RCC 7860 (cell line): ENCODE measurements at places on chromosomes 6 and 20.

DNA sequence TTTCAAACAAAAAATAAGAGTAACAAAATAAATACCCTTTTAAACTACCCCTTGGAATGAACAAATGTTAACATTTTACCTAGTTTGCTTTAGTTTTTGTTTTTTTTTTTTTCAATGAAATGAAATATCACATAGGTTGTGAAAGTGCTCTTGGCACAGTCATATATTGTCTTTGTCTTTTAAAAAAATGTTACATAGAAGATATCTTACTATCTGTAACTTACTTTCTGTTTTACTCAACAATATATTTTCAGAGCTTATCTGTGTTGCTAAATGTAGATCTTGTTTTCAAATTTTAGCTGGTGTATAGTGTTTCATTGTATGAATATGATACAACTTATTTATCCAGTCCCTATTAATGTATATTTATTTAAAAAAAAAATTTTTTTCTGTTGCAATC, 8.6 kb downstream of the CEP57L1 start:
- no peak for DNase-seq

DNA sequence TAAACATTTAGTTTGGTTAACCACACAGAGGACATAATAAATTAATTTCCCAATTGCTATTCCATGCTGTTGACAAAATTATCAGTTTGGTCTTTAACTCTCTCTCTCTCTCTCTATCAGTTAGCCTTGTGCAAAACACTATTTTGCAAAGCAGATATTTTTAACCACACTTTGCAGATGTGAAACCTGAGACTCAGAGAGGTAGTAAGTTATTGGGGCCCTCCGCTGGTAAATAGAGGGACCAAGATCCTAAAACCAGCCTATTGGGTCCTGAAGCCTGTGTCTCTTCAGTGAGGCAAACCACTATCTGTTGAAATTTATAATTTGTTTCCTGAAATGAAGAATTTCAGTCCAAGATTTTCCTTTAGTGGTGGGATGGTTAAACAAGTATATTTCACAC, 231.0 kb downstream of the SOD2 start:
- no peak for DNase-seq

DNA sequence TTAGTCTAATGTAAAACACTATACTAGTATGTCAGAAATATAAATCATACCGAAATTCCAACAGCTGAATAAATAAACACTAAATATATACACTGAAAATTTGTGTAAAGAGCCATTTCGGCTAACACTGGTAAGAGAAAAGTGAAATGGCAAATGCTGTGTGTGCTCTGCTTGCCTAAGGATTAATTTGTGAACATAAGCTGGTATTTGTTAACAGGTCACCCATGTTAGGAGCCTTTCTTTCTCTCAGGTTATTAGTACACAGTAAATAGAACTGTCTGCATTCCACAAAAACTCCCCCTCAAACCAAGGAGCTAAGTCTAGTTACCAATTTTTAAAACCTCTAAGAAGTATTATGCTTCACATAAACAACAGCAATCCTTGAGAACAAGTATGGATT, 27.0 kb downstream of the ELOVL5 start:
- DNase-seq, result no peak

DNA sequence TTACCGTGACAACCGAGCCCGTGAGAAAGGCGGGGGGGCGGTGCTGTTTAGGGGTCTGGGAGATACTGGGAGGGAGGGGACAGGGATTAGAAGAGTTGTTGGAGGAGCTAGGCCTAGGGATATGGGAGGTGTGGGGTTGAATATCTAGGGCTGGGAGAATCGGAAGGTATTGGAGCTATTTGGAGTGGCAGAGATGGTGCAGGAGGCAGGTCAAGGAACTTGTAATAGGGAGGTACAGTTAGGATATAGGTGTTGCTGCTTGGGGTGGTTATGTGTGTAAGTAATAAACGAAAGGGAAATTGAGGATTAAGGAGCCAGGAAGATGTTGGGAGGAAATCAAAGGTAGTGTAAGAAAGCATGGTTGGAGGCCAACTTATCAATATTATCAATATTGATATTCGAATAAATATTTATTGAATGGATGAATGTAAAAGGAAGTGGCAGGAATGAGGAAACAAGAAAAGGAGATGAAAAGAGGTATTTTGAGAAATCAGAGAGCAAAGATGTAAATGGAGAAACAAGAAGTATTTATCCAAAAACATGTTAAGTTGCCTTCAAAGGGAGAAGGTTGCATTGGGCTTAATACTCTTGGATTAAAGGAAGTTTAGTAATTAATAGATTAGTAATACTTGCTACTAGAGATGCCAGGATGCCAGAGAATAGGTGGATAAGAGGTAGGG, 602 bp downstream of the PPP1R11 start:
- DNase-seq, result no peak

DNA sequence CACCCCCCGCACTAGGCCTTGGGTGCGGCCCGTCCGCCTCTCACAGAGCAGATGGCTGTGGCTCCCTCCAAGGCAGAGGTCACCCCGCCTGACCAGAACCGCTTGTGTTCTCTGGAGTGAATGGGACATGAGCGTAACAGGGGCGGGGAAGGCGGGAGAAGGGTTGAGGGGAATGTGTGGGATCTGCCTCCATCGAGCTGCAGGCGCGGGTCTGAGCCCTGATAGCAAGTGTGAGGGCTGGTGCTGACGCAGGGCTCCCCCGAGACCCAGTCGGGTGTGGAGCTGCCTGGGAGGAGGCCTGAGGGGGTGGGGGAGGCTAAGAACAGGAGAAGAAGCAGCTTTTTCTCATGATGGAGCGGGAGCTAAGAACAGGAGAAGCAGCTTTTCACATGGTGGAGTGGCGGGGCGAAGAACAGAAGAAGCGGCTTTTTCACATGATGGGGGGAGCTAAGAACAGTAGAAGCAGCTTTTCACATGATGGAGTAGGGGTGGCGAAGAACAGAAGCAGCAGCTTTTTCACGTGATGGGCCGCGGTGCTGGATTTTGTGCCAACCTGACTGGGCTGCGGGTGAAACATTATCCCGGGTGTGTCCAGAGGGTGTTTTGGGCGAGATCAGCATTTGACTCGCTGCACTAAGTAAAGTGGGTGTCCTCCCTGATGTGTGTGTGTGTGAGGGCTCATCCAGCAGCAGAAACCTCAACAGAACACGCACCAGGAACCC, 169.3 kb downstream of the TTLL2 start:
- no peak for DNase-seq

DNA sequence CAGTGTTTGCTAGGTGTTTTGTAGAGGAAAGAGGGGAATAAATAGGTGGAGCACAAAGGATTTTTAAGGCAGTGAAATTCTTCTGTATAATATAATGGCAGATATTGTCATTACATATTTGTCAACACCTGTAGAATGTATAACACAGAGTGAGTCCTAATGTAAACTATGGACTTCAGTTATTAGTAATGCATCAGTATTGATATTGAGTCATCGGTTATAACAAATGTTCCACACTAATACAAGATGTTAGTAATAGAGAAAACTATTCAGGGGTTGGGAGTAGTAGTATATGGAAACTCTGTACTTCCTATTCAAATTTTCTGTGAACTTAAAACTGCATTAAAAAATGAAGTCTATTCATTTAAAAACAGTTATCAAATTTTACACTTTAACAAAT, 299.2 kb downstream of the UBE3D start:
- DNase-seq, result no peak

- DNase-seq, result no peak
Measured at GRCh38 chr6:117676577-117677218, 1.4 kb downstream of the NUS1 start.

GRCh38 chr6:98832284-98833056, 1.9 kb upstream of the POU3F2 start:
- DNase-seq, result peak; percentile 39

DNA sequence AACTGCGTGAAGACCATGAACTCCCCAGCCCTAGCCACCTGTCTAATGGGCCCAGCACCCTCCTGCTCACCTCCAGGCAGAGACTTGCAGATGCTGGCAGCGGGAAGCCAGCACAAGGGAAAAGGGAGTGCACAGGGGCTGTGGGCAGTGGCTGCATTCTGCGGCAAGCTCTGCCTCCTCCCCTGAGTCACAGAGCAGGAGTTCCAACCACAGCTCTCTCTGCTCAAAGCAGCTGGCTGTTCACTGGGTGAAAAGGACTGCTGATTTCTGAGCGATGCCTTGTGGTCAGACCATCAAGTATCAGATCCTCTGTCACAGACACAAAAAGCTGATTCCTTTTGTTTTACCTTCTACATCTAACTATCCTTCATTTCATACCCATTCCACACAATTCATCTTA, 10.5 kb downstream of the NKX2-2 start:
- peak; percentile 66 for DNase-seq

DNA sequence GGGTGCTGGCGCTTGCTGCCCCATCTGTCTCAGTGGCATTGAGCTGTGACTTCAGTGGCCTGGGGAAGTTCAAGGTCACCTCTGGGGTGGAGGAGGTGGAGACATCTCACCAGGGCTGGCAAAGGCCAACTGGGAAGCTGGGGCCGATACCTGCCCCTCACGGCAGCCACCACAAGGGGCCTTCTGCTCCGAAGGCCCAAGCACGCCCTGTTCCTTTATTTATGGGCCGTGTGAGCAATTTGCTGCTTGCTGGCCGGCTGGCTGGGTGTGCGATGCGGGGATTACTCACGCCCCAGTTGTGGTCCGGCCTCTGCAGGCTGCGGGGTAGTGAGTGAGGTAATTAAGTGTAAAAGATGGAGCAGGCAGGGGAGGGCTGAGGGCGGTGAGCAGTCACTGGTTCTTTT, 13.2 kb upstream of the SCRT2 start:
- peak; percentile 8 for DNase-seq

- DNase-seq, result peak; percentile 79
Measured at GRCh38 chr6:36642913-36643817, 35.3 kb upstream of the CDKN1A start.

GRCh38 chr20:36279776-36280175, 26.4 kb upstream of the DLGAP4 start:
- DNase-seq, result no peak

DNA sequence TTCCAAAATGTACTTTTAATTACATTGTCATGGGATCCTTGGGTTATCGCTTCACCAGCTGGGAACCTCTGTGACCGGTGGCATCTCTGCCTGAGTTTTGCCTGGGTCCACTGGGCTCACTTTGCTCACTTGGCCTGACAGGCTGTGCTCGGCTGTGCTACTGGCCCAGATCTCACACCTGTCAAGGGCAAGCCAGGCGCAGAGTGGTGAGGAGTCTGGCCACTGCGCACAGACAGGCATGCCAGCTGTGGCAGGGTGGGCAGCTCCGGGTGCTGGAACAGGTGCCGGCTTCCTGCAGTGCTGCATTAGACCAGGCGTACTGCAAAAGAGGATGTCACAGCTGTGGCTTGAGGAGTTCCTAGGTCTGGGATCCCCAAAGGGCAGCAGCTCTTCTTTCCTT, 489.8 kb downstream of the TENT5A start:
- no peak for DNase-seq

GRCh38 chr20:6704132-6704861, 63.2 kb upstream of the BMP2 start:
- peak; percentile 94 for DNase-seq

GRCh38 chr6:124927806-124928205, 34.4 kb upstream of the RNF217 start:
- DNase-seq, result peak; percentile 15

GRCh38 chr6:20789162-20789561, 254.9 kb downstream of the CDKAL1 start:
- no peak for DNase-seq

DNA sequence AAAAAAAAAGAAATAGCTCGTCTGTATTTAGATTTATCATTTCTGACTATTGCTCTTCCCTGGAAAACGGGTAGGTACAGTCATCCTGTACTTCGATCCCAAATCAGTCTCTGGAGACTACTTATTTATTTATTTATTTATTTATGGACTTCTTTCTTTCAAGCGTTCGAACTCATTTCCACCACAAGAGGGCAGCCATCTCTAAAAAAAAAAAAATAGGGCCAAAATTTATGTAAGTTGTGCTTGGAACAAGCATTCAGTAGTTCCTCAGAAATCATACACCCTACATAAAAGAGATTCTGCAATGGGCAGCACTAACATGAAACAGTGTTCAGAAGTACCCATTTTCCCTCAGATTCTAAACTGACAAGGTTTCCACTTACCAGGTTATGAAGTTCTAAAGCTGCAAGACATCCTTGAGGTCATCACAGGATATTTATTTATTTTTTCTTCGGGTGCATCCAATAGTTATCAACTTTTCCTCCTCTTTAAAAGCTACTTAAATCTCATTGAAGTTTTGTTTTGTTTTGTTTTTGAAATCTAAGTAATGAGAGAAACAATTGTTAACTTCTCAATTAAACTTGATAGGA, 1.9 kb upstream of the BMP2 start:
- DNase-seq, result peak; percentile 46

GRCh38 chr20:43727980-43728590, 1.3 kb upstream of the GTSF1L start:
- no peak for DNase-seq

DNA sequence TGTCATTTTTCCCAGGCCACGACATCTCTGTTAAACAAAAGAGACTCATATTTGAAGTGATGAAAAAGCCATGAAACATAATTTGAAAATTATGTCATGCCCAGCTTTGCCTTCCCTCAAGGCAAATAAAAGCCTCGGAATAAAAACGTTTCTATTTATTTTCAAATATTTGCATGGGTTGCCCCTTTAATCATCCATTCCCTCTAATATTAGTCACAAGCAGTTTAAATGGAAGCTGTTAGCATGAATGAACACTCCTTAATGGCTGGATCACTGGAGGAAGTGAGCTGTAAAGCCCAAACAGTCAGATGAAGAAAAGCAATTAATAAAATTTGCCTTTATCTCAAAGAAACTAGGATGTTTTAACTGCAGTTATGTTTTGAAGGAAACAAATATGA, 69.3 kb upstream of the STMND1 start:
- peak; percentile 46 for DNase-seq

GRCh38 chr6:114051031-114051430, 80.1 kb upstream of the HDAC2 start:
- DNase-seq, result no peak

DNA sequence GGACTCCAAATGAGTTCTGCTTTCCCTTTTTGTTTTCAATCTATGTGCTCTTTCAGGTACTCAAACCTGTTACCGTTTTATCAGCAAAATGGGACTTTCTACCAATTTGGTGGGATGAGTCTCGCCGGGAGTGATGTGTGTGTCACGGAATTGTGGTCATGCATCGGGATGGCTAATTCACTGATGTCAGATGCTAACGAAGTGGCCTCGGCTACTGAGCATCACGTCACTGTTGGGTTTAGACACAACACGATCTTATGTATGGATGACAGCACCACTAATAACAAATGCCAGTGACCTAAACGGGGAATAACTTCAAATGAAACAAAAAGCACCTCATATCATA, 1.6 kb upstream of the PCK1 start:
- no peak for DNase-seq

GRCh38 chr20:24950128-24950835, 1.2 kb downstream of the CST7 start:
- no peak for DNase-seq
